HepG2 (cell line): ENCODE measurements at places on chromosomes 5 and 9. TPM values are rescaled to one million over a fixed set of nuclear protein-coding genes. Genes with fewer than 3 reads are reported as not detected.

Gene GPR150
- total RNA-seq, result not detected in 2 replicates

Gene SPOCK1
- total RNA-seq, result 0.18 TPM in 1 of 2 replicates, not detected in the other

Gene CDHR2
- 7.8 and 17.9 TPM in 2 replicates for total RNA-seq

Gene ACER2
- total RNA-seq, result 2.1 and 3.4 TPM in 2 replicates

DNA sequence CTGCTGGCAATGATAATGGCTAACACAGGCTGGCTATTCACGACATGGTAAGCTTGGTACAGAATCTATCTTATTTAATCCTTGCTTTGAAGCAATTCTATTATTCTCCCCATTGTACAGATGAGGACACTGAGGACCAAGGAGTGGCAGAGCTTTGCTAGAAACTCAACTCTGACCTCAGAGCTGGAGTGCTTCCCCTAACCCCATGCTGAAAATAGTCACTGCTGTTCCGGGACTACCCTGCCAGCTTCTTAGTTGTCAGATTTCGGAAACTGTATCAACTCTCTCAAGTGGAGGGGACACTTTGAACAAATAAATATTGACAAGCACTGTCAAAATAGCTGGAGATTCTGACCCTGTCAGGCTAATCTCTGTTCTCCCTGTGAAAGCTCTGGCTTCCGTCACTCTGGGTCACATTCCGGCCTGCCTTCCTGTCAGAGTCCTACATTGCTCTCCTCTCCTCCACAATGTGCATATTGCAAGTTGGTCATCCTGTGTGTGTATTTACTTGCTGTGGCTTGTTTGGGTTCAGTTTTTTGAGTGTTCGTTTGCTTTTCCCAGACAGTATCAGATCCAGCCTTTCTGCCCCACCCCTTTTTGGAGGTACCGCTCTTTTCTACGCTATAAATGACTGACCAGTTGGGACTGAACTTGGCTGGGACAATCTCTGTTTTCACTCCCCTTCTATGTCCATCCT is 134.3 kb upstream of the MAP1B start:
- peaks cover 29% of the 10 kb centered on the region for H3K4me1 ChIP-seq
- DNase-seq, result peak; percentile 76
- H3K27me3 ChIP-seq, result no peaks in the 10 kb centered on the region
- H3K27ac ChIP-seq, result peak overlapping the region; percentile 12
- no peak overlapping the region for H3K4me3 ChIP-seq

- no peak overlapping the region for H3K27ac ChIP-seq
- H3K4me3 ChIP-seq, result no peak overlapping the region
- no peaks in the 10 kb centered on the region for H3K27me3 ChIP-seq
These were observed 1876.0 kb upstream of the C9orf72 start for GRCh38 chr9:29449306-29449705.

DNA sequence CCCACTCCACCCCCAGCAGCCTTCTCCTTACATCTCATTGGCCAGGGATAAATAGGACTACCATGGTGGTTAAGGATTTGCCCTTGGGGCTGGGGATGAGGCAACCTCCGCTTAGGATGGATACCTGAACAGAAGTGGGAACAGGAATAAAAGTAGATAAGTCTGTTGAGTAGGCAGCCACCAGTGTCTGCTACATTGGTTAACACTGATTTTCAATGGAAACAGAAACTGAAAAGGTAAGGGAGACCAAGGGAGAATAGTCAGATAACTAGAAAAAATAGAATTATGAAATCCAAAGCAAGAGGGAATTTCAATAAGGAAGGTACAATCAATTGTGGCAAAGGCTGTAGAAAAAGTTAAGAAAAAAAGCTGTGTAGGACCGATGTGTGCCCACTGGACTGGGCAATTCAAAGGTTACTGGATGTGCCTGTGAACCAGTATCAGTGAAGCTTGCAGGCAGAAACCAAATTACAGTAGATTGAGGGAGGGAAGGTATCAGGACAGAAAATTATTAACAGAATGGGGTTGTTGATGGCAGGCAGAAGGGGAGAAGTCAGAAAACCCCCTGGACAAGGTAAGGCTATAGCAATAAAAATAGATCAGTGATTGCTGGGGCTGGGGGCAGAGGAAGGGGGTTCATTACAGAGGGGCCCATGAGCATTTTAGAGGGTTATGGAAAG is 48.7 kb downstream of the DNAJC21 start:
- no peaks in the 10 kb centered on the region for H3K36me3 ChIP-seq
- no peak overlapping the region for H3K4me3 ChIP-seq
- DNase-seq, result no peak
- no peaks in the 10 kb centered on the region for H3K4me1 ChIP-seq
- no peaks in the 10 kb centered on the region for H3K27me3 ChIP-seq
- no peak overlapping the region for H3K27ac ChIP-seq

DNA sequence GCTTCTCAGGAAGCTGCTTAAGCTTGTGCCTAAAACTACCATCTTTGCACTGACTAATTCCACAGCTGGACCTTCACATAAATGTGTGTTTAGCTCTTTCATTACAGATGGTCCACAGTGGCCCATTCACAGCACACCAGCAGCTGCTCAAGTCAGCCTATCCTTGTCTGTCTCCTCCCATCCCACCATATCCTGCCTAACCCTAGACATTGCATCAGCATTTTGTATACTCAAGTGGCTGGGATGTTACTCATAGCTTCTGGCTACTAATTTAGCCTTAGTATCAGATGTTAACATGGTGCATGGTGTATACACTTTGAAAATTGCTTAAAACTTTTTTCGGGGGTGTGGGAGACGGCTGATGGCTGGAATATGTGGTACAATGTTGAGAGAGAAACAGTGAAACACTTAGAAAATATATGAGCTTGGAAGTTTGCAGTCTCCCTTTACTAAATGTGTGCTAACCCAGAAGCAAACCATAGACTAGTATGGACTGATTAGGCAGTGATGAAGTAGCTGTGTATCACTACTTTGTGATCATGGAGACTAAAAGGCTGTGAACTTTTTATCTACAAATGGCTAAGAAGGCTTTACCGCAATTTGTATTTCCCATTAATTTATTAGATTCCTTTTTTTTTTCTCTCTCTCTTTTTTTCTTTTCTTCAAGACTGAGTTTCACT is 83.1 kb downstream of the JMY start:
- H3K4me1 ChIP-seq, result no peaks in the 10 kb centered on the region
- no peak for DNase-seq
- H3K27ac ChIP-seq, result no peak overlapping the region

DNA sequence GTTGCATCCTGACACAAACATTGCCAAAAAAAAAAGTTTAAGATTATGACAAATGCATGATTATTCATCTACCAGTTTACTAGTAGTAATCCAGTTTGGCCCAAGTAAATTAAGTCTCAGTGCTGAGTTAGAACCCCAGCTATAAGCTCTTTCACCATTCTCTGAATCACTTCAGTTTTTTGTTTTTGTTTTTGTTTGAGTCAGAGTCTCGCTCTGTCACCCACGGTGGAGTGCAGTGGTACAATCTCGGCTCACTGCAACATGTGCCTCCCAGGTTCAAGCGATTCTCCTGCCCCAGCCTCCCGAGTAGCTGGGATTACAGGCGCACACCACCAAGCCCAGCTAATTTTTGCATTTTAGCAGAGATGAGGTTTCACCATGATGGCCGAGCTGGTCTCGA is 1.5 kb upstream of the PCYOX1L start:
- peaks cover 24% of the 10 kb centered on the region for H3K36me3 ChIP-seq
- no peak overlapping the region for H3K27ac ChIP-seq
- no peaks in the 10 kb centered on the region for H3K27me3 ChIP-seq
- DNase-seq, result no peak

DNA sequence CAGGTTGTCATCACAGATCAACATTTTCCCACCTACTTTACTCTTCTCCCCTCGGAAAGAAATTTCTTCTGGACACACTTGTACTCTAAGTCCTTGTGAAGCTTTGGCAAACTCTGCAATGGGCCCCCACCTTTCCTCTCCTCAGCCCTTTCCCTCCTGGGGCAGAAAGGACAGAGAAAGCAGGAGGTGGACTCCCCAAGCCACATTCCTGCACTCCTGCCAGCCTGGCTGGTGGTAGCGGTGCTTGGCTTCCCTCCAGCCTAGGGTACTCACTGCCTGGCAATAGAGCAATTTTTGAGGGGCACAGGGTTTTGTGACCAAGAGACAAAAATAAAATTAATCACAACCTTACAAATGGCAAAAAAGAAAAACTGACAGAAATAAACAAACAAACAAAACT is 451.4 kb downstream of the ZSWIM6 start:
- H3K4me3 ChIP-seq, result no peak overlapping the region
- no peaks in the 10 kb centered on the region; the same call in 1 of the 2 replicates for H3K27me3 ChIP-seq
- H3K4me1 ChIP-seq, result no peaks in the 10 kb centered on the region
- no peak overlapping the region for H3K27ac ChIP-seq
- H3K36me3 ChIP-seq, result no peaks in the 10 kb centered on the region
- no peak for DNase-seq

GRCh38 chr5:62317810-62318209 is 11.8 kb downstream of the KIF2A start:
- no peaks in the 10 kb centered on the region for H3K27me3 ChIP-seq
- DNase-seq, result no peak
- H3K4me1 ChIP-seq, result peaks cover 11% of the 10 kb centered on the region
- H3K27ac ChIP-seq, result no peak overlapping the region
- no peaks in the 10 kb centered on the region for H3K36me3 ChIP-seq
- no peak overlapping the region for H3K4me3 ChIP-seq

GRCh38 chr5:153617190-153617589 is 126.7 kb downstream of the GRIA1 start:
- no peak overlapping the region for H3K4me3 ChIP-seq
- H3K4me1 ChIP-seq, result no peaks in the 10 kb centered on the region
- no peaks in the 10 kb centered on the region for H3K27me3 ChIP-seq
- no peaks in the 10 kb centered on the region for H3K36me3 ChIP-seq
- H3K27ac ChIP-seq, result no peak overlapping the region
- DNase-seq, result no peak

DNA sequence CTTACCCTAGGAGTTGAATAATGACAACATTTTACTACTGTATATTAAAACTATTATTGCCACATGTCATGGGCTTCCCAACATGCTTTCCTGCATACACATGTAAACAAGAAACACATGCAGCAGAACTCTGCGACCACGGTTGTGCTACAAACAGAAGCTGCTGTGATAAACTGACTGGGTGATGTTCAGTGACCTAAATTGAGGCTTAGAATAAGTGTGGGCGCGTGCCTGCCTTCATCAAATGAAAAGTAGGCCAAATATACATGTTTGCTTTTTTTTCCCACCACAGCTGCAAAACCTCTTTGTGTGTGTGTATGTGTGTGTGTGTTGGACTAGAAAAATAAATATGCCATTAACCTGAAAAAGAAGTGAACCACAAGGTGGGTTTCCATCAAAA is 1202.1 kb downstream of the PTPRD start:
- H3K4me3 ChIP-seq, result no peak overlapping the region
- H3K27ac ChIP-seq, result no peak overlapping the region
- no peaks in the 10 kb centered on the region for H3K27me3 ChIP-seq
- H3K4me1 ChIP-seq, result no peaks in the 10 kb centered on the region
- H3K36me3 ChIP-seq, result no peaks in the 10 kb centered on the region

- H3K27me3 ChIP-seq, result no peaks in the 10 kb centered on the region
- H3K4me1 ChIP-seq, result peaks cover 9% of the 10 kb centered on the region
- DNase-seq, result no peak
- H3K36me3 ChIP-seq, result no peaks in the 10 kb centered on the region
These were observed 135.1 kb downstream of the SIL1 start for GRCh38 chr5:139062910-139063663.

GRCh38 chr9:137031904-137032640 is at the start of gene FUT7:
Gene FUT7, minus strand, starts transcription at chr9:137032088. Its CDS starts 97 bp downstream, at chr9:137031991.
- peaks cover 71% of the 10 kb centered on the region for H3K4me1 ChIP-seq
- H3K36me3 ChIP-seq, result no peaks in the 10 kb centered on the region
- H3K27ac ChIP-seq, result no peak within 1 kb of the TSS
- DNase-seq, result no peak
- no peak within 1 kb of the TSS for H3K4me3 ChIP-seq

DNA sequence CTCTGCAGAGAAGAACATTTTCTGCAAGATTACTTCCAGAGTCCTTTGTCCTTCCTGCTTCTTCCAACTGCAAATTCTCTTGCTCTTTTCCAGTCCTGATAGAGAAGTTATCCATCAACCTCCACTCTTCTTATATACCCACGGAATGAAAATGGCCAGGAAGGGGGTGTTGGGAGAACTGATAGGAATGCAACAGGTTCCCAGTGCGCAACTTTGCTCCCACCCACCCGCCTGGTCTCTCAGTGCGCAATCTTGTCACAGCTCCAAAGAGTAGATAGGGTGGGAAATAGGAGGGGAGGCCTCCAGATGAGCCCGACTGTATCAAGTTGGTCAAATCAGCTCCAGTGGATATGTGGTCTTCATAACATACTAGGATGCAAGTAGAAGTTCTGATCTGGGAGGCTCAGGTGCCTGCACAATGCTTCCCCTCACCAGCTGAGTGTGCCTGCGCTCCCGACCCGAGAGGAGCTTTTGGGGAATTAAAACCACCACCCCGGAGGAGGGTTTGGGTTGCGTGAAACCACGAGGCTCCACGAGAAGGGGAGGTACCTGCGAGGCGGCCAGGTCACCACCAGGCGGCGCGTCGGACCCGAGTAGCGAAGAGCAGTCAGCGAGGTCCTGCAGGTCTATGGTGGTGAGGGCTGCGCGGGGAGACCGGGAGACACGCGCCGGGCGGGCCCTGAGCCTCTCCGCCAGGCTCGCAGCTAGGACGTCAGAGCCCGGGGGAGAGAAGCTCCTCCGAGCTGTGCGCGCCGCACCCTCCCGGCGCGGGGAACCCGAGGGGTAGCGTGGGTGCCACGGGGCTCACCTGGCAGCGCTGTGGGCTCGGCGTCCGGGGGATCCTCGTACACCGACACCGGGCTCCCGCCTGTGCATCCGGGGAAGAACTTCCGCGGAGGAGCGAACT is 835 bp downstream of the MCIDAS start:
- H3K36me3 ChIP-seq, result no peaks in the 10 kb centered on the region
- DNase-seq, result peak; percentile 38
- peak overlapping the region; percentile 74; the same call in 1 of the 2 replicates for H3K4me3 ChIP-seq
- no peak overlapping the region for H3K27ac ChIP-seq
- H3K4me1 ChIP-seq, result peaks cover 4% of the 10 kb centered on the region; the same call in 1 of the 2 replicates

- no peak for DNase-seq
- H3K4me1 ChIP-seq, result peaks cover 27% of the 10 kb centered on the region
- no peak overlapping the region for H3K27ac ChIP-seq
These were observed 8.8 kb upstream of the SLC6A7 start for GRCh38 chr5:150181027-150181426.

DNA sequence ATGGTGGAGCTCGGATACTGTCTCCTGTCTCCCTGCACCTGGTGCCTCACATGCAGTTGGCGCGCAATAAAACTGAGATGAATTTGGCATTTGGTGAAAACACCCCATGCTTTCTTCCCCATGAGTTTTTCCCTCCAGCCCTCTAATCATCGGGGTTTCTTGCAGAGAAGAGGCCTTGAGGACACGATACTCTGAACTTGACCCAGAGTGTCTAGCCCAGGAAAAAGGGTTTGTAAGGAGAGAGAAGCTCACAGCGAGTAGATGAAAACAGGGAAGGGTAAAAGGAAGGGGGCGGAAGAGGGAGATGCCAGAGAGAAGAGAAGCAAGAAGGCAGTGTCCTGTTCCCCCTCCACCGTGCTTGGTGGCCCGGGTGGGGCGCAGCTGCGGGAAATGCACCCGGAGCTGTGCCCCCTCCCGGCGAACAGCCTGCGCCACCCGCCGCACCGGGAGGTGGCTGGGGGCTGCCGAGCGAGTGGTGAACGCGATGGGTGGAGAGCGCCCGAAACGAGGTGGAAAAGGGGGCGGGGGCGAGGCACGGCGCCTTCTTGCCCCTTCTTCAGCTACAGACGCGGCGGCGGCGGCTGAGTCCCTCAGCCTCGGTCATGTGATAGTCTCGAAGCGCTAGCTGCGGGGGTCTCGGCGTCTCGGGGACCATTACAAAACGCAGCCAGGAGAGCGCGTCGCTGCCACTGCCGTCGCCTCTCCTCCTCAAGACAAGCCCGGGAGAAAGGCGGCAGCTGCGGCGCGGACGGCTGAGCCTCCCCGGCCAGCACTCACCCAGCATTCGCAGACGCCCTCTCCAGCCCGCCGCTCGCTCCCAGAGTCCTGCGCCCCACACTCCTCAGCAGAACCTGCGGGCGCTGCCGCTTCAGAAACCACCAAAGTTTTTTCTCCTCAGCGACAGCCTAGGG is 1.1 kb upstream of the FOXB2 start:
- no peaks in the 10 kb centered on the region for H3K36me3 ChIP-seq
- no peak overlapping the region for H3K27ac ChIP-seq
- H3K4me1 ChIP-seq, result no peaks in the 10 kb centered on the region
- H3K27me3 ChIP-seq, result peaks cover 8% of the 10 kb centered on the region
- no peak for DNase-seq
